Cerebellum (tissue), 4 donors: ENCODE measurements at places on chromosomes 7 and 10. TPM values are rescaled to one million over a fixed set of nuclear protein-coding genes. Genes with fewer than 3 reads are reported as not detected.

- no peak for DNase-seq
These were observed 70.6 kb downstream of the PFKFB3 start for GRCh38 chr10:6273351-6273750.

- DNase-seq = no peak
These were observed 8.3 kb upstream of the NPC1L1 start for GRCh38 chr7:44549457-44549856.

DNA sequence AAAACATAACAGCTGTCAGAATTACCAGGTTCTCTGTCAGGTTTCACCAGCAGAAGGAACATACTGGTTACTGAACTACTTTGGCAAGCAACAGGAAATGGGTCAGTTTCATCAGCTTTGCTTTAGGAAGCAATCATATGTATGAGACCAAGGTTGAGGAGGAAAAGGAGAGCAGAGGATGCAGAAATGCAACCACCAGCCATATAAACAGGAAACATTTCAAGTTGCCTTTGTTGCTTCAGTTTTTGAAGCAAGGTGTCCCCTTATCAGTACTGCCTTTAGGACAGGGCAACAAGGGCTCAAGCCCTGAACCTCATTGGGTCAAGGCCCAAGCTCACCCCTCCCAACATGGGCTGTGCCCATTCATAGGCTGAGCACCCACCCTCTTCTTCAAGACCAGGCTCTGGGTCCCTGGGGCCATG lies 10.2 kb downstream of the HIPK2 start:
- no peak for DNase-seq

GRCh38 chr7:43586251-43586900 lies 3.5 kb downstream of the STK17A start:
- no peak for DNase-seq

GRCh38 chr7:32680259-32681173 lies 185.2 kb downstream of the AVL9 start:
- no peak for DNase-seq

GRCh38 chr10:71516890-71517289 lies 120.2 kb downstream of the CDH23 start:
- DNase-seq = peak; percentile 23

- DNase-seq = no peak
These were observed 110.7 kb downstream of the VIPR2 start for GRCh38 chr7:159033956-159034355.

Gene FFAR4
- total RNA-seq = 0.18 TPM

Gene GSTO2
- 2.2 TPM for total RNA-seq

Gene TFPI2
- 1.4 TPM for total RNA-seq

Gene FRMPD2
- 11.1 TPM for total RNA-seq

Gene TYW1
- total RNA-seq = 15.5 TPM

Gene HTR7
- total RNA-seq = 2.2 TPM

Gene SEMA3A
- total RNA-seq = 36.0 TPM

Gene CALML5
- not detected for total RNA-seq
